ENCODE measurements at places on chromosomes 12 and 14.

GRCh38 chr12:15831315-15831978 is 42.3 kb upstream of the EPS8 start:
- DNase-seq, result no peak

- DNase-seq, result no peak
Observed at GRCh38 chr12:53049571-53050318, at the start of gene TNS2. TSS of gene TNS2 (plus strand) at chr12:53050065. CDS start at chr12:53050186, 121 bp downstream.

- peak; percentile 79 for DNase-seq
Observed at GRCh38 chr14:87149583-87150354, 843.2 kb downstream of the GALC start.

- DNase-seq, result no peak
Observed at GRCh38 chr12:8554451-8555195, 13.9 kb upstream of the CLEC4E start.
